Posterior vena cava (tissue), 2 donors: ENCODE measurements at places on chromosomes 6 and 20. TPM values are rescaled to one million over a fixed set of nuclear protein-coding genes. Genes with fewer than 3 reads are reported as not detected.

DNA sequence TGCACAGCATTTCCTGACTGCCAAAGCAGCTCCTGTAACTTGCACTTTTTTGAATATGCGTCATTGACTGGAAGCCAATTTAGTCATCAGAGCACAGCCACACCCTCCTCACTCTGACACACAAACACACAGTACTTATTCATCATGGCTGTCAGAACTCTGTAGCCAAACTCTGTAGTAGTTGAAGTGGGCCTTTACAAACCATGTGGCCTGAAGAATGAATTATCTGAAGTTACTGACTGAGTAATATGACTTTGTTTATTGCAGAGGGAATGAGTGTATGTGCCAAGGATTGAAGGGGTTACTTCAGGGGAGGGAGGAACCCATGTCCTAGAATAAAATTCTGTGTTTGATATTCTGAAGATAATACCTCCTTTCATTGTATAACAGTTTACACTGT is 102.7 kb downstream of the FIG4 start:
- DNase-seq, result no peak

DNA sequence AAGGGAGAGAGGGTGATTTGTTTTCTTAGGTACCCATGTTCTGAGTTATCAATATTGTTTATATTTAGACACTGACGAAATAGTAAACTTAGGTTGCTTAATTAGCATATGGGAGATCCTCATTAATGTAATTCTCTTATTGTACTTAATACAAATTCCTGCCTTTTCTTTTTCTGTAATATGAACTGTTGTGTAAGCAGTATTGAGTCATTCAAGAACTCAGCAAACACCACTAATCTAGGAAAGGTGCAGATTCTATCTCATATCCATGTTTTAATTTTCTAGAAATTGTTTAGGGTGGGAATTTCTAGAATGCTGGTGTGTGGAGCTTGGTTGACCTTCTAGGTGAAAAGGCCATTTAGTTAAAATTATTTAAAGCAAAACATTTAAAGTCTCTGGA is 216.0 kb downstream of the ZFAND3 start:
- no peak for DNase-seq

GRCh38 chr6:39951191-39951590 is 16.9 kb upstream of the MOCS1 start:
- no peak for DNase-seq

- no peak for DNase-seq
These were observed 326.6 kb downstream of the THBS2 start for GRCh38 chr6:168927026-168927425.

GRCh38 chr6:22253955-22254655 is 42.7 kb downstream of the PRL start:
- no peak for DNase-seq

GRCh38 chr20:58033026-58033536 is 195.4 kb downstream of the ANKRD60 start:
- DNase-seq, result no peak

GRCh38 chr20:4817230-4817671 is 95.5 kb downstream of the PRND start:
- DNase-seq, result no peak

DNA sequence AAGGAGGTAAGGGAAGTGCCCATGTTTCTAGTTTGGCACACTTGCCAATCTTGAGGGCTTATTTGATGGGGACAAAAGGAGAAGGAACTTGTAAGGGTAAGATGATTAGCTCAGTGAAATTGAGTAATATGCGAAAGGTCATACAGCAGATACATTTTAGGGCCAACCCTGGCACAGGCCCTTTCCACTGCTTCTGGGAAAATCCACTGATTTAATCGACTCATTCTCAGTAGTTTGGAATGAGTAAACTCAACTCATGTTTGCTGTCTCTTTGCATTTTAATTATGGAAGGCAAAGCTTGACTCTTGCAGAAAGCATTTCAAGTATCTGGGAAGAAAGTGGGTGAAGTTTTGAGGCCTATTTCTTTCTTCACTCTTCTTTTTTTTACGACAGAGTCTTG is 20.0 kb downstream of the PHF20 start:
- peak; percentile 76 for DNase-seq

- no peak for DNase-seq
These were observed 37.0 kb upstream of the PREX1 start for GRCh38 chr20:48864738-48865318.

GRCh38 chr20:53918949-53919361 is 151.4 kb downstream of the BCAS1 start:
- no peak for DNase-seq

GRCh38 chr6:3137057-3137777 is 18.7 kb downstream of the BPHL start:
- peak; percentile 47 for DNase-seq

DNA sequence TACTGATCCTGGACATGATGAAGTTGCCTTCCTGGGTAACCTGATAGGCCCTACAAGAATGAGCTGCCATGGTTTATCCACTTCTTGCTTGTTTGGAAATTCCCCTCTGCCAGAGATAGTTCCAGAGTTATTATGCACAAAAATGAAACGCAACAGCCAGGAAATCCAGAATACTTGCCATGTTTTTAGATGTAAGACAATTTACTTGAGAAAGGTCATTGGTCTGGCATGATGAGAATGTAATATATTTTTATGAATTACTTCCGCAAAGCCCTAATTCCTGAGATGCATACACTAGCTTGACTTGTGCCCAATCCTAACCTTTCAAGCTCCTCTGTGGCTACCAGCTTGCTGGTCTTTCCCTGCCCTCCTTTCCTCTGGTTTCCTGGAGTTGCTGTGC is 27.9 kb upstream of the NT5E start:
- no peak for DNase-seq

GRCh38 chr6:112415366-112415765 is 68.2 kb downstream of the RFPL4B start:
- no peak for DNase-seq

- no peak for DNase-seq
These were observed 67.2 kb upstream of the TNFRSF21 start for GRCh38 chr6:47376930-47377329.

DNA sequence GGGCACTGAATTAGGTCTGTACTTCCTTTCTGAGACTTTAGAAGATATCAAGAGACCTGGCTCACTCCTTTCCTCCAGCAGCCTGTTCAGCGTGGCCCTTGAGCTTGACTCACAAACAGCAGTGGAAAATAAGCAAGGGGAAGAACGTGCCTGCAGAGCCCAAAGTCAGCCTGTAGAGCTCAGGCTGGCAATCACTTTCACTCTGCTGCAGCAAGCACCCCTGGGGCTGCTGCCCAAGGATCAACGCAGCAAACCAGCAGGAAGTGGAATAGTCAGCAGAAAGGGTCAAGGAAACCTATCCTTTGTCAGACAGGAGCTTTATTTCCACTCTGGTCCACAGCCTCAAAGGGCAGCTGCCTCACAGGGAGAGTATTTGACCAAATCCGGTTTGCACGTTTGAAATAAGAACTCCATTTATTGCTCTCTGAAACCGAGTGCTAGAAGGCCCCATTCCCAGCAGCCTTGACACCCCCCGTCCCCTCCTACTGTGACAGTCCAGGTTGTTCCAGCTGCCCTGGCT is 77.4 kb downstream of the PRDM1 start:
- DNase-seq, result no peak

GRCh38 chr6:154993026-154993425 is 2.1 kb upstream of the TIAM2 start:
- no peak for DNase-seq

- peak; percentile 47 for DNase-seq
These were observed 91.8 kb downstream of the NOL4L start for GRCh38 chr20:32493356-32493755.

DNA sequence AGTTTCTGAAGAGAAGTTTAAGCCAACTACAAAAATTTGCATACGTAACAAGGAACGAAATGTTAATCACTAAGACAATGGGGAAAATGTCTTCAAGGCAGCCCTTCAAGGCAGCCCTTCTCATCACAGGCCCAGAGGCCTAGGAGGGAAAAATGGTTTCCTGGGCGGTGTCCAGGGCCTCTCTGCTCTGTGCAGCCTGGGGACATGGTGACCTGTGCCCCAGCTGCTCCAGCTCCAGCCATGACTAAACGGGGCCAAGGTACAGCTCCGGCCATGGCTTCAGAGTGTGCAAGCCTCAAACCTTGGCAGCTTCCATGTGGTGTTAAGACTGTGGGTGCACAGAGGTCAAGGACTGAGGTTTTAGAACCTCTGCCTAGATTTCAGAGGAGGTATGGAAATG is 325.1 kb downstream of the FRK start:
- DNase-seq, result peak; percentile 58

DNA sequence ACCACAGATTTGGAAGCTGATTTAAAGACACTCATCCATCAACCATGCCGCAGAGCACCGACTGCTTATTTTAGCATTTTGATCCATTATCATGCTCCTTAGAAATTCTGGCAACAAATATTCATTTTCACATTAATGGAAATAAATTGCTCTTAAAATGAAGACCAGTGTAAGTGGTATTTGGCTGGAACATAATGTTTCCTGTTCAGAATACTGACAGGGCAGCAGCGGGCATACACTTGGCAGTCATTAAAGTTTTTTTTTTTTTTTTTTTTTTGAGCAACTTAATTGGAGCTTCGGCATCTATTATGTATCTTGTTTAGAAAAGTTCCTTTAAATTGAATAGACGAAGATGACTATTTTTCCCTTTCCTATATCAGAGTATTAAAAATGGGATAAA is 47.4 kb downstream of the MAP3K5 start:
- no peak for DNase-seq

DNA sequence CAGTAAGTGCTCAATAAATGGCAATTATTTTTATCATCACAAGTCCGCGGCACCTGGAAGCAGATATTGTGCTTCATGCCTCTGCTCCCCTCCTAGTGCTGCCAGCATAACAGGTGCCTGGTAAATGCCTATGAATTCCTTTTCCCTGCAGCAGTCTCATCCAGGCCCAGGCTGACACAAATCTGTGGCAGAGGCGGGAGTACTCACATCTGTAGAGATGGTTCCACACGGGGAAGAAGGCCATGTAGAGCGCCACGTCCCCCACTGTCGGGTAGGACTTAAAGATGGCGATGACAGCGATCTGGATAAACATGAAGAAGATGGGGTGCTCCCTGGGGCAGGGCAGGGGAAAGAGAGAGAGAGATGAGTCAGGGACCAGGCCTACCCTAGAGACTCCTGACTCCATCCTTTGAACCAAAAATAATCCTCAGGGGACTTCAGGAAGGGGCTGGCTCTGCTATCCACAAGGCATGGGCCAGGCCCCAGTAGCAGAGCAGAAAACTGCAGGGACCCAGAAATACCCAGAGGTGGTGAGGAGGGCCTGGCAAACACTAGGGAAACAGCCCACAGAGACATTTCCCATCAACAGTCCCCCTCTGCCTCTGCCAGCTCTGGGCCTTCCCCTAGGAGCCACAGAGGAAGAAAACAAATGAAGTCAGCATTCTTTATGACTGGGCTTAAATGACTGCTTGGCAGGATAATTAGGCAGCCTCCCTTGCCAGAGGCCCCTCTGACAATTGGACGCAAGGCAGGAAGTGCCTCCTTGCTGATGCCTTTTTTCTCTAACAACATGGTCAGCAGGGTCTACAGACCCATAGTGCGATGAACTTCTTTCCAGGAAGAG is 23.0 kb downstream of the MAP1LC3A start:
- DNase-seq, result no peak

- peak; percentile 76 for DNase-seq
These were observed 21.5 kb downstream of the COL9A3 start for GRCh38 chr20:62838128-62838891.

DNA sequence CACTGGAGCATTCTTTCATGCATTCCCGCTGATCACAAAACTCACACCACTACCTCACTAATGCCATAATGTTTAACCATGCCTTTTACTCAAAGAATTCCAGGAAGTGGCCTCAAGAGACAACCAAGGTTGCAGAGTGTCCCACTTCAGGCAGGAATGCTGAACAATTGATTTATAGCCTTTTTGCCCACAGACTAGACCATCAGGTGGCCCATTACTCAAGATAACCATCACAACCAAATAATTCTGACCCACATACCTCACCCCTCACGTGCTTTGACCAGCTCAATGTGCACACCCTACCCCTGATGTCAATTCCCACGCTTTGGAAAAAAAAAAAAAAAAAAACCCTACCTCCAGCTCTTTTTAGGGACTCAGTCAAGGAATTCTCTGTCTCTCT is 220.6 kb upstream of the UFL1 start:
- no peak for DNase-seq

Gene HLA-DQB2
- total RNA-seq, result 2.0 TPM

Gene SIRPG
- 0.19 TPM for total RNA-seq

Gene GPLD1
- 2.5 TPM for total RNA-seq

Gene SLC32A1
- total RNA-seq, result not detected

Gene SSR1
- 133 TPM for total RNA-seq

Gene TFAP2D
- total RNA-seq, result not detected

Gene TSPO2
- not detected for total RNA-seq

Gene IL17F
- not detected for total RNA-seq
